ENCODE measurements at places on chromosomes 2 and 18.

DNA sequence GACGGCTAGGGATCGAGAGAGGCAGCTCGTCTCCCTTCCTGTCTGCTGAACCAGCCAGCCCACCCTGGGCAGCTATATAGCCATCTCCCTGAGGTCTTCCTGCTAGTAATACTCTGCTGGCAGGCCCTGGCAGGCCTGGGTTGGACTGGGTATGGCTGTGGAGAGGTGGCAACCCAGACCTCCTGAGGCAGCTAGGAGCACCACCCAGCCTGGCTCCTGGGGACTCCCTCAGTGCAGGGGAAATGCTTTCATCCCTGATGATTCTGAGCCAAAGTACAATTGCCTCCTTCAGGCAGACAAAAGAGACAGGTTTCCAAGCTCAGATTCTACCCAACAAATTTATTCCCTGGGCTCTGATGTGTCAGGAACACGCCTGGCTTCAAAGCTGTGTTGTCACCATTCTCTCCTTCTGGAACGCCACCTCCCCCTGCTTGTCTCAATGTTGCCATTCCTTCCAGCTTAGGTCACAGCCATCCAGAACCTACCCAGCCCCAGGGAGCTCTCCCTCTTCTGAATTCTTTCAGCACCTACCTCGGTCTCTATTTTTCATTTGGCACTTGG, 4.7 kb upstream of the DNAJB2 start:
- no peak for DNase-seq

GRCh38 chr18:22734791-22735627, 198.1 kb upstream of the RBBP8 start:
- no peak for DNase-seq

GRCh38 chr2:53170466-53170865, 597.1 kb upstream of the CHAC2 start:
- no peak for DNase-seq

DNA sequence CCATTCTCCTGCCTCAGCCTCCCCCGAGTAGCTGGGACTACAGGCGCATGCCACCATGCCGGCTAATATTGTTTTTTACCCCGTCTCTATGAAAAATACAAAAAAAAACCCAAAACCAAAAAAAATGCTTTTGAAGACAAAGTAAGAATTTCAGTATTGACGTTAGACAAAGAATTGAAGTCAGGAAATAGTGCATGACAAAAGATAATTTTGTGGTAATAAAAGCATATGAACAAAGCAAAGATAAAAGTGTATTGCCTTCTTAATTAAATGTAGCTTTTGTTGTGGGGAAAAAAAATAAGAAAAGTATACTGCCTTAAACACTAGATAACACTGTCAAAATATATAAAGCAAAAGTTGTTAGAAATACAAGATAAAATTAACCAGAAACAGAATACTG, 86.8 kb downstream of the ANKRD12 start:
- no peak for DNase-seq

DNA sequence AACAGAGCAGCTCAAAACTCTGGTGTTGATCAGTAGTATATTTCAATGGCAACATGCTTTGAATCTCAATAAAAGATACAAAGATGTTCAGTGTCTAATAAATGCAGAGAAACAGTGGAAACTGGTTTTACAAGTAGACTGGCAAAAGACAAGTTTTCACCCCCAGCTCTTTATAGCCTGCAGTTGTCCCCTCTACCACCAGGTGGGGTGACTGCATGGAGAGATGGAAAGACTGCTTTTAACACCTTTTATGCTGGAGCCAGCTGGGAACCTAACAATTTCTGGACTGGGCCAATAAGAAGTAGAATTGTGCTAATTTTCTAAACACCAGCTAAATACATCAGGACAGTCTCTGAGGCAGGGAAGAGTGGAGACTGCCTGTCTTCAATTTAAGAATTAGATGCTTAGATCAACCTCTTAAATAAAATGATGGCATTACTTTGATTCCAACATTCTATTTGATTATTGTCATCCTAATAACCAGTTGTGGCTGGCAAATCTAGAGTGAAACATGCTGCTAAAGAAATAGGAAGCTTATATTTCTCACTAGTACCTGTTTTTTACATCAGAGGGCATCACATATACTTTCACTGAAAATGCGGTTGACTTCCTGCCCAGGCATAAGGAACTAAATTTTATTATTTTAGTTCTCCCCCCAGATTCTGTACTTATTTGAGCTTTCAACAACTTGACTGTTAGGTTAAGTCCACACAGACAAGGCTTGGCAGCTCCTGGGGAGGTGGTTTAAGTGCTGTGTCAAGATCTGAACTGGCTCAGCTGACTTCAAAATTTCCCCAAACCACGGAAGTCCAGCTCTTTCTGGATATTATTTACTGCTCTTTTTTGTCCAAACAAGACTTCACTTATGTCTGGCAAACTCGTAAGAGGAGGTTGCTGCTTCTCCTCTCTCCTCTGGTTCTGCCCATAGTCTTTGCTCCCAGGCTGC, 140.5 kb downstream of the TPGS2 start:
- no peak for DNase-seq

DNA sequence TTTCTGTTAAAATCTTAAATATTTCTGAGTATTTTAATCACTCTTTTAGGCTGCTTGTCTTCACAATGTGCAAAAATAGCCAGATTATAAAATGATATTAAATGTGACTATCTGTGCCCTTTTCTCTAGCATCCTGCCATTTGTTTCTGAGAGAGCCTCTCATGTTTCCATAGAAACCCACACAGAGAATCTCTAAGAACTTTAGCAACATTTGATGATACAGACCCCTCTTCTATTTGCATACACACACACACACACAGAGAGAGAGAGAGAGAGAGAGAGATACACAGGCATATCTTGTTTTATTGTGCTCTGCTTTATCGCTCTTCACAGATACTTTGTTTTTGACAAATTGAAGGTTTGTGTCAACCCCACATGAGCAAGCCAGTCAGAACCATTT, 134.5 kb upstream of the DDX18 start:
- no peak for DNase-seq

DNA sequence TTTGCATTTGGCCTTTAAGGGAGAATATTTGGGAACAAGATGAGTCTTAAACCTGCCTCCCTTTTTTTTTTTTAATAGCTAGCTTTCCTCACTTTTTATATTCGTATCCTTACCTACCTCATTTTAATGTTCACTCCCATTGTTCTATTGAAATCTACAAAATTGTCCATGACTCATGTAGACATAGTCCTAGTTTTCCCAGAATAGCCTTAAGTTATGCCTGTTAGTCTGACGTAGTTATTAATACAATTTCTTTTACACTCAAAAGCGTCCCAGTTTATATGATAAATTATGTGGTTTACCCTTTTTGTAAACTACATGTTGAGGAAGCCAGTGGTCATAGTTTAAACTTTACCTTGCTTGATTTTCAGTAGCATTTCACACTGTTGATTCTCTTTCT, 73.4 kb downstream of the UBR3 start:
- DNase-seq, result no peak

DNA sequence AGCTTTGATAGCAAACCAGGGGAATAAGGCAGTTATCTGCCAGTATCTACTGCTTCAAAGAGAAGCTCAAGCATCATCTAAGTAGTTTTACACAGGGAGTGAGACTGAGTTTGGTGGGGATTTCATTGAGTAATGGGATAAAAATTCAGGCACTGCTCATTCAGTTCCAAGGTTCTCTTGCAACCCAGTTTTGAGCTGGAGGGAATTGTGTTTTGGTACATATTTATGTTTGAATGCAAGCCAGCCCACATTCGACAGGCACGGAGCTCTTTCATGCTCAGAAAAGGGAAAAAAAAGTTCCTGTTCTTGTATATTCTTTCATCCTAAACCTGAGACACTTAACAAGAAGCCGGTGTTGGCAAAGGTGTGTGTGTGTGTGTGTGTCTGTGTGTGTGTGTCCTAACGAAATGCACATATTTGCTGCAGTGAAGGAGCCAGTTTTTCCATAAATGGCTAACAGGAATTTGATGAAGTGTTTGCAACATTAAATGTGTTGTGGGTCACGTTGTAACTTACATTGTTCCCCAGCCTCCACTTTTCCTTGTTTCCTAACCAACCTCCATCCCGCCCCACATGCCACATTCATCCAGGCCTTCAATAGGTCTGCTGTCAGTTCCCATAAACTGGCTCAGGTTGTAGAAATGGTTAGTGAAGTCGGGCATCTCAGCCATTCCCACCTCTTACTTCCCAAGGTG, 311.1 kb downstream of the TXNL1 start:
- no peak for DNase-seq

DNA sequence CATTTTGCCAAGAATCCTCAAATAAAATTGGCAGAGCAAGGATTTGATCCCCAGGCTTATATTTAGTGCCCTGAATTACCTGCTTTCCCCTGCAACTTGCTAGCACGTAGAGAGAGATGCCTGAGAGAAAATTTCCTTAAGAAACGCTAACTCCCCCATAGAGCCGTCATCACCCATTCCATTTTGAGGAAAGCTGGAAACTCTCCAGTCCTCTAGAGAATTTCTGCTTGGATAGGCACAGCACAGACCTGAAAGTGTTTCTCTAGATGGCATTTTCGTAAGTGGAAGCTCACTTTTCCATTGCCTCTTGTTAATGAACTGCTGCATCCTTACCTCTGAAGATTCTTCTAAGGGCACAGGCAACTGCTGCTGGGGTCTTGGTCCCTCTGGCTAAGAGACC, 277.8 kb upstream of the SIX2 start:
- DNase-seq, result no peak

- DNase-seq, result no peak
Measured at GRCh38 chr2:237256887-237257286, 157.1 kb downstream of the COL6A3 start.

GRCh38 chr18:10086458-10087210, 172.8 kb downstream of the VAPA start:
- DNase-seq, result no peak

- DNase-seq, result no peak
Measured at GRCh38 chr2:43480874-43481273, 115.0 kb downstream of the THADA start.

DNA sequence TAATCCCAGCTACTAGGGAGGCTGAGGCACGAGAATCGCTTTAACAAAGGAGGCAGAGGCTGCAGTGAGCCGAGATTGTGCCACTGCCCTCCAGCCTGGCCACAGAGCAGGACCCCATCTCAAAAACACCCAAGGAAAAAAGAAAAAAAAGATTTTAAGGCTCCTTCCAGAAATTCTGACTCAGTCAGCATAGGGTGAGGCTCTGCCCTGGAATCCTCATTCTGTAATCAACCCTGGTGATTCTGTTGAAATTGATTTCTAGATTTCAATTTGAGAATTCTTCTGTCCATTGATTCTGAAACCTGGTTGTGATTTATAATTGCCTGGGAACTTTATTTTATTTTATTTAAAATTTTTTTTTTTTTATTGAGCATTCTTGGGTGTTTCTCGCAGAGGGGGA, 27.1 kb upstream of the VPS4B start:
- DNase-seq, result no peak

DNA sequence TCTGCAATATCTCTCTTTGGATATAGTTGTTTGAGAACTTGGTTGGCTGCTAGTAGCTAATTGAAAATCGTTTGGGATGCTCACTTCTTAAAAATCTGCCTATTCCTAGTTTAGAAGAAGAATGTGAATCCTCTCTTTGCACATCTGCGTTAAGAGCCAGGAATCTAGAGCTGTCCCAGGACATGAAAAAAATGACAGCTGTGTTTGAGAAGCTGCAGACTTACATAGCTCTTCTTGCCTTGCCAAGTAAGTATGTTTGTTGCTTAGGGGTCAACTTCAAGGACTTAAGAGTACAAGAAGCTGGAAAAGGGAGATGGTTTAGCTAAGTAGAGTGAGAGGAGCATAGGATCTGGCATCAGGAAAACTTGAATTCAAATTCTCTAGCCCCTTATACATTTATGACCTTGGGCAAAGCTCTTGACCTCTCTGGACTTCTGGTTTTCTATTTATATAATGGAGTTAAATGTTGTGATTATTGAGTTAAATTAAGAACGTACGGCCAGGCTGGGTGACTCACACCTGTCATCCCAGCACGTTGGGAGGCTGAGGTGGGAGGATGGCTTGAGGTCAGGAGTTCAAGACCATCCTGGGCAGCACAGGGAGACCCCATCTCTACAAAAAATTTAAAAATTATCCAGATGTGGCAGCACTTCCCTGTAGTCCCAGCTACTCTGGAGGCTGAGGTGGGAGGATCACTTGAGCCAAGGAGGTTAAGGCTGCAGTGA, 55.2 kb upstream of the STON1 start:
- no peak for DNase-seq

- no peak for DNase-seq
Measured at GRCh38 chr2:96204836-96205624, 3.6 kb downstream of the STARD7 start.

- DNase-seq, result no peak
Measured at GRCh38 chr2:52035391-52035790, 1003.5 kb upstream of the NRXN1 start.

DNA sequence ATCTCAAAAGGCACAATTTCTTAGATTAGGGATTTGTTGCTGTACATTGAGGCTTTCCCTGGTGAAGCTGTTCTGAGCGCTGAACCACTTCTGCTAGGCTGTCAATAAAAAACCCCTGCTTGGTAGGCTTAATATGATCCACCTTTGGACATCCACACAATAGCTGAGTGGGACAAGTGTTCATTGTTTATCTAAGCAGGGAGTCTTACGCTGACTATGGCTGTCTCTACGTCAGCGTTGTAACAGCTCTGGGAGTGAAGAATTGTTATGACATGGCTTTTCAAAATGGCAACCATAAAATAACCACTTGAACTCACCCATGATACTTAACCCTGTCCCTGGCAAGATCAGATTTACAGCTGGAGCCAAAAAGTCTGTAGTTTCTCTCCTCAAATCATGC, 111.5 kb upstream of the SULT1C3 start:
- no peak for DNase-seq

DNA sequence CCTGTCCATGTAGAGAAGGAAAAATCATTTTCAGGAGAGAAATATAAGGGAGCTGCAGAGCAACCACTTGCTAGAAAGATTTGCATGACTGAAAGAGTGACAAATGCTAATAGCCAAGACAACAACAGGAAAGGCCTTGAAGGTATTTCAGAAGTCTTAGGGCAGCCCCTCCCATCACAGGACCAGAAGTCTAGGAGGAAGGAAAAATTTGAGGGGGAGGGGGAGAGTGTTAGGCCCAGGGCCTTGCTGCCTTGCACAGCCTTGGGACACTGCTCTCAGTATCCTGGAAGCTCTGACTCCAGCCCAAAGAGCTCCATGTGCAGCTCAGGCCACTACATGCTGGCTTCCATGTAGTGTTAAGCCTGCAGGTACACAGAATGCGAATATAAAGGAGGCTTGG, 266.9 kb downstream of the GLI2 start:
- no peak for DNase-seq

DNA sequence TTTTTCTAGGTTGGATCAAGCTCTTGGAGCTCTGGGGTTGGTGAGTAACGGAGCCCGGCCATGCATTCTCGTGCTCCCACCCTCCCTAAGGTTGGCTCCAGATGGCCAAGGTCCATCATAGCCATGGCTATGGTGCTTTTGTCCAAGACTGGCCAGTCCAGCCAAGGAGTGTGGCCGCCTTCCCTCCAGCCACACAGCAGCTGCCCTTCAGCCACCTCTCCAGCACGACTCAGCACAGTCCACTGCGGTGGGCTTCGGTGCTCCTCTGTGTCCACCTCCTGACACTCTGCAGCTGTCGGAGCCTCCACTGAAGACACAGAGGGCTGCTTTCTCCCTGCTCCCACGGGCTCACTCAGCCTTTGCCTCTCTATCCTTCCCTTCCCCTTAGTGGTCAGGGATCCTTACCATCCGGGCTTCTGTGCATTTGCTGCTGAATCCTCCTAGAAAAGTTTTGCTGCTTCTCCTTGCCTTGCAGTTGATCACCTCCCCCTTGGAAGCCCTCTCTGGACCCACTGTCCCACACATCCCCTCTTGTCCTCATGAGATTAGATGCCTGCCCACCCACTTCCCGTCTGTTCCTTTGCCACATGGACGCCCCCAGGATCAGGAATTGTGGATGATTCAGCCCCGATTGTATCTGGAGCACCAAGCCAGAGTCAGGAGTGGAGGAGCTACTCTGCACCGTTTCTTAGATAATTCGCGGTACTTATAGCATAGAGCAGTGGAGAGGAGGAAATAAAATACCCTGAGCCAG, 177.1 kb upstream of the COPS8 start:
- no peak for DNase-seq
